ENCODE measurements at places on chromosomes 6 and 20. TPM values are rescaled to one million over a fixed set of nuclear protein-coding genes. Genes with fewer than 3 reads are reported as not detected.

The ID4 gene
- total RNA-seq, result 38.2 TPM

DNA sequence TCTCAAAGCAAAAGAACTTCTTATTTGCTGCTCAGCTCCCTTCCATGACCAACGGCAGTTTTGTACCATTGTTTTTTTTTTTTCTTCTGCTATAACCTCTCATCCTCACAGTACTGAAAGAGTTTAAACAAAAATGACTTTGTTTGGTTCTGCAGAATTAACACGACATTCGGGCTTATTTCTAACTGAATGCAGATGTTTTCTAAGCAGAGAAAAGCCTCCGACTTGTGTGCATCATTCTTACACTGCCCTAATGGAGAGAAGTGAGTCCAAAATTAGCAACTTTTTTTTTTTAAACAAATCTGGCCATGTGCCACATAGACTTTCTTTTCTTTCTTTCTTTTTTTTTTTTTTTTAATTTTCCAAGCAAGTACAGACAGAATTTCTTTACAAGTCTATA, 382.7 kb downstream of the HDGFL1 start:
- no peak for DNase-seq

DNA sequence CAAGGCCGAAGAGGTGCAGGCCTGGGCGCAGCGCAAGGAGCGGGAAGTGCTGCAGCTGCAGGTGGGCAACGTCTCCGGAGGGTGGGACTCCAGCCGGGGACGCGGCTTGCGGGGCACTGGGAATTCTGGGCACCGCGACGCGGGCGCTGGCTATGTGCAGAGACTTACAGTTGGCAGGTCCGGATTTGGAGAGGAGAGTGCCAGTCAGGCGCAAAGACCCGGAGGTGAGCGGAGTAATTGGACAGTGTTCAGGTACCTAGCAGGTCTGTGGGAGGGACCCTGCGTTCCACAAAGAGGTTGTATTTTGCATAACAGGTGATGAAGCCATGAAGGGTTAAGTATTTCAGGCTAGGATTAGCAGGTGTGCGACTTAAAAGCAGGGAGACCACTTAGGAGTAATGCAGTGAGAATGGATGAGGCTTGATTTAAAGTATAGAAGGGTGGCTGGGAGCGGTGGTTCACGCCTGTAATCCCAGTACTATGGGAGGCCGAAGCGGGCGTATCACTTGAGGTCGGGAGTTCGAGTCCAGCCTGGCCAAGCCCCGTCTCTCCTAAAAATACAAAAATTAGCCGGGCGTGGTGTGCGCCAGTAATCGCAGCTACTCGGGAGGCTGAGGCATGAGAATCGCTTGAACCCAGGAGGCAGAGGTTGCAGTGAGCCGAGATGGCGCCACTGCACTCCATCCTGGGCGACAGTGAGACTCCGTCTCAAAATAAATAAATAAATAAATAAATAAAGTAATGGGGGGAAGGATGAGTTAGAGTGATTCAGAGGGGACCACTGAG, 1.0 kb downstream of the MRPS26 start:
- DNase-seq, result peak; percentile 31

GRCh38 chr6:14856177-14856576, 389.7 kb upstream of the JARID2 start:
- no peak for DNase-seq

DNA sequence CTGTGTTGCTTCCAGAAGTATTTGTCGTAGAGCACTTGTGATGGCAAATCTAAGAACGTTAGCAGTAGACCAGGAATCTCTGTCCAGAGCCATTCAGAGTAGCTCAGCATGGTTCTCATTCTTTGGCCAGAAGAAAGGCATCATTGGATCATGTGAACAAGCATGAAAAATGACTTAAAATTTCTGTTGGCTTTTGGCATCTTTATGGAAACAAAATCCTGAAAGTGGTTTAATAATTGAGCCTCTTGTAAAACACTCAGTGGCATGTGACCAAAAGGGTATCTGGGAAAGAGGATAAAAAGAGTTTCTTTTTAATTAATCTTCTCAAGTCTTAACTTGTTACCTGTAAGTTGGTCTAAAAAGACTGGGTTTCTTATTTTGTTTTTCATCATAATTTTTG, 55.2 kb downstream of the PTPN1 start:
- no peak for DNase-seq

DNA sequence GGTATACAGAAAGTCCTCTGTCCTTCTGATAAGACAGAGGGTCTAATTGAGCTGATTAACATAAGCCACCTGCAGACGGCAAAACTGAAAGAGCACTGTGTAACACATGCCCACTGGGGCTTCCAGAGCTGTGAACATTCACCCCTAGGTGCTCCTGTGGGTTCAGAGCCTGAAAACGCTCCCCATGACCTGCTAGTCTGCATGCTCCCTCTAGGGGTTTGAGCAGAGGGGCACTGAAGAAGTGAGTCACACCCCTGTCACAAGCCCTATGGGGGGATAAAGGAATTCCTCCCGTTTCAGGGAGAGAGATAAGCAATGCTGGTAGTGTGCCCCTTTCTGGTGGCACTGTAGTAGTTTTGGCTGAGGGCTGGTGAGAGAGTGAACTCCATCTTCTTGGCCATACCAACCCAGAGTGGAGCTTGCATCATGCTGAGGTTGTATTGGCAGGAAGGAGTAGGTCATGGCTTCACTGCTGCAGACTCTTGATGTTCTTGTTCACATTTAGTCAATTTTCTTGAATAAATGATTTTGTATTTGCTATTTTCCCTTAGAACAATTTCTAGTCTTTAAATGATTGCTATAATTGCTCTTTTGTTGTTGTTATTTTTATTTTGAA, 637.5 kb upstream of the MAN1A1 start:
- no peak for DNase-seq

DNA sequence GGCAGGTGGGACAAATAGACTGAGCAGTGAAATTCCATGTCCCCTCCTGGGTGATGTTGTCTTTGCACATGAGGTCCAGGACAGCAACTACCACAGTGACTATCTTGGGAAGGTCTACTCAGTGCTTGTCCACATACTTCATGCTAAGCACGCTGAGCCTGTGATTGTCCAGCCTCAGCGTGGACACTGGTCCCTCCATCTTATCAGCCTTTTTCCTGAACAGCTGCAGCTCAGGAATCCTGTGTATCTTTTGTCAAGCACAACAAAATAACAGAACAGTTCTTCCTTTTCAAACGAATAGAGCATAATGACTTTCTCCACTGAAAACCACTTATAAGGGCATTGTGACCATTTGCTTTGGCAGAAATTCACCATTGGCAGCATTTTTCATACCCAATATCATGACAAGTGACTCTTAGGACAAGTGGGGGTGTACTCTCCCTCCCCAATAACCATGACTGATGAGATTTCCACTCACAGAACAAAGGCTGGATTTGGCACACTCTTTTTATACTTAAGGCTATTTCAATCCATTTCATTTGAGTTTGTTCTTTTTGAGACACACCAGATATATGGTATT, 90.3 kb downstream of the FYN start:
- DNase-seq, result no peak

DNA sequence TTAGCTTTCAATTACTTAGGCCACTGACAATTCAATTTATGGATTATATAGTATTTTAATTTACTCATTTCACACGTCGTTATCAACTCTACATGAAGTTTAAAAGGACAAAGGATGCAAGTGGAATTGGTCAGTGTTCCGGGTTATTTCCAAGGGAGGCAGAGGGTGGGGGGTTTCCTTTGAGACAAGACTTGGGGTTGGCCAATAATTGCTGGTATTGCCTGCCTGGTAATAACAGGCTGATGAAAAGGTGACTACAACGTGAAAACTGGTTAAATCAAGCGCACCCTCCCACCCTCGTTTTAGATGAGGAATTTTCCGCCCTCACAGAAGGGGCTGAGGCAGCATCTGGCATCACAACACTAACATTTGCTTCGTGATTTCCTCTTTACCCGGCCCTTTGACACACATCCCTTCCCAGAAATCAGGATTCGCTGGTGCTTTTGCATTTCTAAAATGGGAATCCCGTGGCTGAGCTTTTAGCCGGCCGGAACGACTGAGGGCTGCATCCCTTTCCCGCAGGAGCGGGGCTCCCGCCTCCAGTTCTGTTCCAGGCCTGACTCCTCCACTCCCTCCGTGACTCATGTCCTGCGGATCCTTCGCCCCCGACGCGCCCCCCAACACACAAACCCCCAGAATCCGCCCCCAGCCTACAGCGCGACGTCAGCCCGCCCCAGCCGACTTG, 999 bp upstream of the PIM1 start:
- DNase-seq, result peak; percentile 67

- DNase-seq, result no peak
These were observed 67.4 kb upstream of the ARMC2 start for GRCh38 chr6:108780784-108781183.

DNA sequence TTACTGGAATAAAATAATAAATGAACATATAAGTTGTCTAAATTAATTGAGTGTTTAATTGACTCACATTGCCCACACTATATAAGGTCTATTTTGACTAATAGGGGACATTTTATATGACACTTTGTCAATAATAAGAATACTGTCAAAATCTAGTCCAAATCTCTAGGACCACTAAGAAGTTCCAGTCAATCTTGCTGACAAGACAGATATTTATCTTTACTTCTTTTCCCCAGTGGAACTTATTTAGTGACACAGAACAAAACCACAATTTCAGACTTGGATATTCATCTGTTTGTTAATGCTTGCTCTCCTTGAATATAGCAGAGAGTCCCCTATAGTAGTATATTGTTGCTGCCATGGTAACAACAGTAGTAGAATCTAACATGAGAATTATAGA, 954.6 kb upstream of the MANEA start:
- DNase-seq, result no peak

The SOX18 gene
- 1.2 TPM for total RNA-seq

GRCh38 chr6:131549811-131550210, 23.2 kb upstream of the ARG1 start:
- DNase-seq, result no peak

- DNase-seq, result no peak
These were observed 9.9 kb downstream of the PROCR start for GRCh38 chr20:35181731-35182130.

The CTAGE9 gene
- not detected for total RNA-seq

The LY6G5B gene
- total RNA-seq, result not detected

GRCh38 chr20:10806539-10806938, 132.7 kb upstream of the JAG1 start:
- DNase-seq, result no peak

- peak; percentile 37 for DNase-seq
These were observed 112.0 kb downstream of the ZMYND8 start for GRCh38 chr20:47244451-47244850.

The GATA5 gene
- 0.18 TPM for total RNA-seq

DNA sequence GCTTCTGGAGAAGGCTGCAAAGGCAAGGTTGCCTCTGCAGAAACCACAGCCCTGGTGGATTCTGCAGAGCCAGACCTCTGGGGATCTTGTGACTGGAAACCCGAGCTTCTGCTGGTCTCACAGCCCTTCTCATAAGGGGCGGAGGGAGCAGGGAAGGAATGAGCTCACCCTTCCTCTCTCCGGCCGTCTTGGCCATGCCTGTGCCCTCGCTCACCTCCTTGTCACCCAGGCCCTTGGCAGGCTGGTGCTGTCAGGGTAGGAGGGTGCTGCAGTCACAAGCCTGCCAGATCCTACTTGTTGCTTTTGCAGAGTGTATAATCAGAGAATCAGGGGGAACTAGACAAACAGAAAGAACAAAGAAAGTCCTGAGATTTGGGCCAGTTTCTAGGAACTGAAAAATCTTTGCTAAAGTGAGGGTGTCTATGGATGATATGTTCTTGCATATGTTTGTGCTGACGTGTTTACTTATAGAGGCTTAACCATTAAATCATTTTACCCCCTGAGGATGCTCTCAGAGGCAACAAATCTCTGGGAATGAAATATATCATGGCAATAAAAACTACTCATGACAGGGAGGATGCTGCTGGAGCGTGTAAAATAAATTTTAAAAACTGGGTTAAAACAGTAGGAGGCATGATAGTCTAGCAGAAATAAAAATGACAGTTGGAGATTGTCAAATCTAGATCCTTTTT, 244.9 kb upstream of the SOX4 start:
- no peak for DNase-seq
